ENCODE measurements at places on chromosomes 5 and 9. TPM values are rescaled to one million over a fixed set of nuclear protein-coding genes. Genes with fewer than 3 reads are reported as not detected.

The PFN3 gene
- total RNA-seq = not detected

The CCDC171 gene
- 2.8 TPM for total RNA-seq

The MEGF10 gene
- total RNA-seq = under 0.01 TPM

The TMEM161B gene
- total RNA-seq = 18.8 TPM

The SIL1 gene
- 97.3 TPM for total RNA-seq

The THG1L gene
- 21.4 TPM for total RNA-seq

All from smooth muscle cell of trachea (primary cell).